ENCODE measurements at places on chromosomes 12 and 14. TPM values are rescaled to one million over a fixed set of nuclear protein-coding genes. Genes with fewer than 3 reads are reported as not detected.

Gene HPD
- total RNA-seq, result 0.35 TPM

DNA sequence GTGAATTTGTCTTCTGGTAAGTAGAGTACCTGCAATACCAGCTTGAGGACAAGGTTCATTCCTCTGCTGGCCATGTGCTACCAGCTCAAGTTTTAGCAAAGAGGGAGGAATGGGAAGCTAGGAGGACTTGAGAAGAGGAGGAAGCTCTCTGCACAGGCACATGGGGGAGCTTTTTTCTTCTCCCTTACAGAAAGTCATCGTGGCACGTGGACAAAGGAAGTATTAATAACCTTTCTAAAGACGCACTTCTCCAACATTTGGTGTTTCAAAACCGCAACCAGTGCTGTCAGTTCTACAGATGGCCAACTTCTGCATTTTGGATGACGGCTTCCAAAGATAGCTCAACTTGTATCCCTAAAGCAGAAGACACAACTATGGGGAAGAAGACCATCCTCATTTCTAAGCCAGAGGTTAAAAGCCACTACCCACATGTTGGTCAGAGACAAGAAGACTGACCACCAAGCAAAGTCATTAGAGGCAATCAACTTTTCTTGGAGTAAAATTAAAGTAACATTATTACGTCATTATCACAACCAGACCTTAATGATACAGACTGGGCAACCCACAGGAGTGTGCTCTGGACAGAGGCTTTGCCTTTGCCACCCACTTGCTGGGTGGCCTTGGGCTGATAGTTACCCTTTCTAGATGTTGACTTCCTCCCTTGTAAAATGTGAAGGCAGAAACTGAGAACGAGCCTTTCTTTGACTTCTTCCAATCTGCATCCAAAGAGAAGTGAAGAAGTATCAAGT, 12.3 kb upstream of the TMED10 start:
- no peak for DNase-seq

GRCh38 chr14:100790502-100791347, 35.2 kb upstream of the MEG3 start:
- no peak for DNase-seq

DNA sequence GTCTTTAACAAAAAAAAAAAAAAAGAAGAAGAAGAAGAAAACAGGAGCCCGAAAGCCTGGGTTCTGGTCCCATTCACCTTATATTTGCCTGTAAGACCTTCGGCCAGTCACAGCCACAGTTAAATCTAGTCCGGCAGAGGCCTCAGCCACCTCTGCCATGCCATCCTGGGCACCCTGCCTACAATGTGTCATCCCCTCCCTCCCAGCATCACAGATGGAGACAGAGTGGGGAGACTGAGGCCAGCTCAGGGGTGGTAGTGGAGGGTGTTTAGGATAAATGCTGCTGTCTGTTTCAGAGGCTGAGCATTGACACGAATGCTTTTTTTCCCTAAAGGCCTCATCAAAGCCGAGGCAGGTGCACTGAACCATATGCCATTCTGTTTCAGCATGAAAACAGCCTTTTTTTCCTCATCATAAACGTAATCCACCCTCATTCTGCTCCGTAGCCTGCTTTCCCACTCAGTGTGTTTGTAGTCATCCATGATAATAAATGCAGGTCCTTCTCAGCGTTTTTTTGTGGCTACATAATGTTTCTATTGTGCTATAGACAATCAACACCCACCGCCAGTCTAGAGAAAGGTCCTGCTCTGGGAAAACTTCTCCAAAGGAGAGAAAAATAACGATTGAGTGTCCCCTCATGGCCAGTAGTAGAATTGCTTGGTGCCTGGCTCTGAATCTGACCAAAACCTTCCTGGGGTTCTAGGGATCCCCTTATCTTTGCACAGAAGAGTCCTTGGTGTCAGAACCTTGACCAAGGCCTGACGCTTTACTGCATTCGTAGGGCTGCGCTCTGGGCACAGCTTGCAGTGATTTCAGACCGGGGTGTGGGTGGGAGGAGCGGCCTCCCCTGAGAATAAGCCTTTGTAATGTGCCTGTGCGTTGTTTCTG, 41.1 kb upstream of the TSPAN9 start:
- no peak for DNase-seq

GRCh38 chr12:51373187-51373586, 18.0 kb downstream of the GALNT6 start:
- no peak for DNase-seq

Gene RHEBL1
- 2.9 TPM for total RNA-seq

Gene PMCH
- total RNA-seq, result not detected

Gene GALNT9
- total RNA-seq, result 16.1 TPM

DNA sequence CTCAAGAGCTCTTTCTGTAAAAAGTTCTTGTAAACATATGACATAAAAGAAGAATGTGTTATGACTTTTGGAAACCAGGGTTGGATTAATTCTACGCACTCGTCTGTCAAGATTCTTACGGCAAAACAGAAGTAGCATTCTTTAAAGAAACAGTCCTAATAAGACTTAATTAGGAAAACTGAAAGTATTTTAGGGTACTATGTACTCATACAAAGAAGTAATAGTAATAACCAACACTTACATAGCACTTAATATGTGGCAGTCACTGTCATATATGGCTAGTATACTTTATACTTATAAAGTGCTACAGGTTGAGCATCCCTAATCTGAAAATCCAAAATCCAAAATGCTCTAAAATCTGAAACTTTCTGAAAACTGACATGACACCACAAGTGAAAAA, 72.9 kb upstream of the ST8SIA1 start:
- no peak for DNase-seq

Gene ART4
- total RNA-seq, result not detected

Gene SLC7A8
- total RNA-seq, result 2.0 TPM

Gene LBHD2
- 0.78 TPM for total RNA-seq

DNA sequence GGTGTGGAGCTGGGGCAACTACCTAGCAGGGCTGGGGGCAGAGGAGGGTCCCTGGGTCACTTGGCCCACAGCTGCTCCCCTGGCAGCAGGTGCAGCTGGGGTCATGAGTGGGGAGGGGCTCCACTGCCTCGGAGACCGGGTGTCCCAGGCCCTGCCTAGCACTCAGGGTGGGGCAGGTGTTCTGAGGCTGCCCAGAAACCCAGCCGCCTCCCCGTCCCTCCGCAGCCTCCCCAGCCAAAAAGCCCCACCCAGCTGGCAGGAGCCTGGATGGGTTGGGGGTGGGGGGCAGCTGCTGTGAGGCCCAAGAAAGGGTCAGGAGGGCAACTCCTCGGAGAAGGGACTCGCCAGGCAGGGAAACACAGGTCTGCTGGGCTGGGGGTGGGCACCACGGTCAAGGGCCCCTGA, 11.2 kb downstream of the AHNAK2 start:
- no peak for DNase-seq

GRCh38 chr12:3228552-3228951, 151.4 kb downstream of the TSPAN9 start:
- no peak for DNase-seq

Gene GPRC5D
- not detected for total RNA-seq

Gene BAZ2A
- total RNA-seq, result 115 TPM

- no peak for DNase-seq
Observed at GRCh38 chr12:563250-563781, 99.9 kb downstream of the NINJ2 start.

GRCh38 chr14:42673963-42674362, 1067.3 kb downstream of the LRFN5 start:
- DNase-seq, result no peak

DNA sequence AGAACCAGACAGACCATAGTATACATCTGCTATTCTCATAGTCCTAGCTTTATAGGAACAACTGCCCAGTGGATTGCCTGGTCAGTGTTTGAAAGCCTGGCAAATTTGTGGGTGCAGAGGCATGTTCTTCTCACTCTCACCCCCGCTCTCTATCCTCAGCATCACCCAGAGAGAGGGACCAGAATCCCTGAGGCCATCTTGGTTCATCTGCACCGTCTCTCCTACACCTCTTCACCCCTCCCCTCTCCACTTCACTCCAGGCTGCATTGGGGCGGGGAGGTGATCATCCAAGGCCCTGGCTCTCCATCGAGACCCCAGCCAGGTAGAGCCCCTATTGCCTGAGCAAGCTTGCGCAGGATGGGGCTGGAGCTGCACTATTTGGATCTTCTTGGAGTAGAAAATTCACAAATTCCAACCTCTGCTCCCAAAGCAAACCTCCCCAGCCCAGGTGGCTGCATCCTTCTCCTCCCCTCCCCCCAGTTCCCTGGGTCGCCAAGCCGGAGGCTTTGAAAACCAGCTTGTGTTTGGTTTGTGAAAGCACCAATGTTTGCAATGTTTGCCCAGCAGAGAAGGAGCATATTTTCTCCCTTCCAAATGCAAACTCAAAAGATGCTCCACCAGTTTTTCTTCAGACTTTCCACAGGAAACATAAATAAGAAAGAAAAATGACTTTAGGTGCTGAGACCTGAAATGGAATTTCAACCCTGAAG, 18.6 kb upstream of the COL2A1 start:
- no peak for DNase-seq

Gene DHH
- total RNA-seq, result 0.28 TPM

DNA sequence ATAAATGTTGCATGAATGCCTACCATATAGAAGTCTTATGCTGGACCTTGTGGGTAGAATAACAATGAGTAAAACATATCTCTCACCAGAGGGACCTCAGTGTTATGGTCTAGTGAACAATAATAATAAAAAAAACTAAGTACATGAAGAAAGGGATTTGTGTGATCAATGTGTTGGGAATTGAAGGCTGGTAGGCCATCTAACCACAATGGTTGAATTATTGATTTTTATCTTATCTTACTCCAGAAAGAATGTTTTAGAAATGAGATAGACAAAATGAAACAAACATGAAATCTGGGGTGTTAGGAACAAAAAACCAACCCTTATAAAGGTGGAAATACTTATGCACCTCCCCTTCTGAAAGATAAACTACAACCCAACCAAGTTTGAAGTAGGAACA, 243.9 kb upstream of the LRIG3 start:
- no peak for DNase-seq

GRCh38 chr12:71602761-71603577, 60.7 kb downstream of the ZFC3H1 start:
- no peak for DNase-seq

GRCh38 chr12:130437555-130438242, 100.0 kb downstream of the PIWIL1 start:
- DNase-seq, result no peak

Gene MMP14
- total RNA-seq, result 22.4 TPM

Gene ERG28
- 25.2 TPM for total RNA-seq

- DNase-seq, result no peak
Observed at GRCh38 chr12:95257541-95257940, 39.9 kb downstream of the VEZT start.
